Inflammatory macrophage treated with lipopolysaccharide for 4 hours (primary cell): ENCODE measurements at places on chromosomes 7 and 10.

DNA sequence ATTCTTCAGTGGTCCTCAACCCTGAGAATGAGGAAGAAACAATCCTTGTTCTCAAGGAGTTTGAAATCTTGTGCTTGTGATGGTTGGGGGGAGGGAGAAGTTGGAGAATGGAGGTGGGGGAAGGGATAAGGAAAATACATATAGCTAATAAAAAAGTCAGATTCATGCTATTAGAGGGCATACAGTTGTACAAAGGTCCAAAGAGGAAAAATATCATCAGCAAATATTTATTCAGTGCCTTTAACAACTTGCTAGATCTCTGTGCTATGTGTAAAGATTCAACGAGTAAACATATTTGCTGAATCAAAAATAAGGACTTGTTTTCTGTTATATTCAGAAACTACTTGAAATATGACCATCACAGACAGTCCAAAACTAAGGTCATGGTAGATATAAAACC is 114.4 kb downstream of the HIBADH start:
- DNase-seq, result no peak

DNA sequence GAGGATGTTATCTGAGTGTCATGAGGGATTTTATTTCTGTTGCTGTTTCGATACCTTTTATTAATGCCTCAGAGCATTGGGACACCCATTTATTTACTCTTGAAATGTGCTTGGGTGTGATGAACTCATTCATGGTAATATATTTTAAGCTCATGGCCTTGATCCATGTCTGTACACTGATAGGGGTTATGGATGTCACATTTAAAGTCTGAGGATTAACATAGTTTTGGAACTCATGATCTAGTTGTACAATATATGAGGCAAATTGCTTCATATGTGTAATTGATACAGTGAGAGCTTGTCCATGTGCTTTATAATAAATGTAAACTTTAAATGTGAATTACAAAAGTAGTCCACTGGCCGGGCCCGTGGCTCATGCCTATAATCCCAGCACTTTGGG is 23.0 kb upstream of the ZRANB1 start:
- no peak for DNase-seq

DNA sequence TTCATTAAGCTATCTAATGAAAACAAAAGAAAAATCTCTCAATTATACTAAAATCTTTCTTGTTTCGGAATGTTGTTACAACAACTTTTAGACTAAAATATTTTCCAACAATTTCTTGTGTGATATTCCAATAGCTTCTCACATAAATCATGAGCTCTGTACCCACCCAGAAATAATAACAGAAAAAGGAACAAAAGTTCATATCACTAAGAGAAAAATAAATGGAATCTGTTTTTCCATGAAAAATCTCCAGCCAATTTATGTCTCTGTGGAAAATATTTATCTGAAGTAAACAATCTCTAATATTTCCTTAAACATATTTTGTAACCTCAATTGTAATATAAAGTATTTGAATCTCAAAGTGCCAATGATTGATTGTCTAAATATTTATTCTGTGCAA is 628.6 kb upstream of the ANKRD30A start:
- DNase-seq, result no peak

DNA sequence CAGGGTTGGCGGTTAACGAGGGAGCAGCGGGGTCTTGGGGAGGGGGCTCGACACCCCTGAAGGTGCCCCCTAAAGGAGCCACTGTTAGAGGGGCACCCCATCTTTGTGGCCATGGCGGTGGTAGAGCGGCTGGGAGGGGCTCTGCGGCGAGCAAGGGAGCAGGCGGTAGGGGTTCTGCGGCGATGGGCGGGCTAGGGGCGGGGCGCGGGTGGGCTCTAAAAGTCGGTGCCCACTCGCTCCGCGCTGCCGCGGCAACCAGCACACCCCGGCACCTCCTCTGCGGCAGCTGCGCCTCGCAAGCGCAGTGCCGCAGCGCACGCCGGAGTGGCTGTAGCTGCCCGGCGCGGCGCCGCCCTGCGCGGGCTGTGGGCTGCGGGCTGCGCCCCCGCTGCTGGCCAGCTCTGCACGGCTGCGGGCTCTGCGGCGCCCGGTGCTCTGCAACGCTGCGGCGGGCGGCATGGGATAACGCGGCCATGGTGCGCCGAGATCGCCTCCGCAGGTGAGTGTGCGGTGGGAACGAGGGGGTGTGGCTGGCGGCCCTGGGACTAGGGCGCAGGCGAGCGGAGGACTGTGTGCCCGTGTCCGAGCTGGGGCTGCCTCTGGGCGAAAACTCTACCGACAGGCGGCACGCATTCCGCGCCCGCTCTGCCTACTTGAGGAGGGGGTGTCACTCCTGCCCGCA is at the start of gene MEST:
Gene MEST (plus strand): TSS at position 245 of the 682 bp plus-strand sequence. CDS start 229 bp downstream, at position 474.
- DNase-seq, result no peak

DNA sequence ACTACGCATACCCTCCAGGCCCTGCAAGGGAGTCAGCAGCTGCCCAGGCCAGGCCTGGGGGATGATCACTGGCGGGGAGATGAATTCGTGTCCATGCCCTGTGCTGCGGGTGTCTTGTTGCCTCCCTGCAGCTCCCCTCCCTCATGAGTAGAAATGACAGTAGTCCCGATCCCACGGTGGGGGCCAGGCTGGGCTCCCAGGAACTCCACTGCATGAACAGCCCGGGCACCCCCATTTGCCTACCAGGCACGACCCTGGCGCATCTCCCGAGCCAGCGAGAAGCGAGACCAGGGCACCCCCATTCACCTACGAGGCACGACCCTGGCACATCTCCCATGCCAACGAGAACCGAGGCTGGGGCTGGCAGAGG is 246.5 kb downstream of the ELFN1 start:
- DNase-seq, result no peak
